Astrocyte of the spinal cord (primary cell): ENCODE measurements at places on chromosomes 11 and 22.

DNA sequence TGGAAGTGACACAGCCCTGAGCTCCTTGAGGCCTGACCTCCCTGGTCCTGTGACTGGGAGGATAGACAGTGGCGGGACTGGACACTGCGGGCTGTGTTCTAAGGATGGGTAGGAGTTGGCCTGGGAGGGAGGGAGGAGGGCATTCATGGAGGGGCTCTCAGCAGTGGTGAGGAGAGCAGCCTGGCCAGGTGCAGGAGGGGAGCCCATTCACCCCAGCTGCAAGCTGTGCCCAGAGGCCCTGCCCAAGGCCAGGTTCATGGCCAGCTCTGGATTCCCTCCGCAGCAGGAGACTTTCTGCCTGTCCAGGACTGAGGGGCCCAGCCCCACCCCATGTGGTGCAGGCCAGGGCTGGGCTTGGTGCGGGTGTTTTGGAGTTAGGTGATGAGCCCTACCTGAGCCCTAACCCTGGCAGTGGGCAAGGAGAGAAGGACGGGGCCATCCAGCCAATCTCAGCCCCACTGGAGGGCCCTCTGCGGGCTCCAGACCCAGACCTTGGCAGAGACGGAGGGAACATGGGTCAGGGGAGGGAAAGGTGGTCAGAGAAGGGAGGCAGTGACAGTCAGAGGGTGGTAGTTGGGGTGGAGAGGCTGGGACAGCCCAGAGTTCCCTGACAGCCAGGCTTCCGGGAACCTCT is 26.8 kb downstream of the CACNA1I start:
- DNase-seq = no peak

DNA sequence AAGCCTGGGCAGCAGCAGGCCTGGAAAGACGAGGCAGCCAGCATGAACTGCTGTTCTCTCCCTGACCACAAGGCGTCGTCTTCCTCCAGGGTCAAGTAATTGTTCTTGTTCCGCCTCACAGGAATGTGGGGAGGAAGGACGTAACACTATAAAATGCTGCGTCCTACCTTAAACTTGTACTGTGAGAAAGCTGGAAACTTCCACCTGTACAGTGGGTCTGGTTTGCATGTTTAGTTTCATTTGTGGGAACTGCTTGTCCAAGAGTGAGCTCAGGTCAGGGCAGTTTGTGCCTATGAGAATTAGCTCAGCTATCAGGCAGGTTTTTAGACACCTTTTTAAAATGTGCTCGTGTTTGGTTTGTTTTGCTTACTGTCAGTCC is 55.2 kb downstream of the PANX1 start:
- DNase-seq = peak; percentile 41

DNA sequence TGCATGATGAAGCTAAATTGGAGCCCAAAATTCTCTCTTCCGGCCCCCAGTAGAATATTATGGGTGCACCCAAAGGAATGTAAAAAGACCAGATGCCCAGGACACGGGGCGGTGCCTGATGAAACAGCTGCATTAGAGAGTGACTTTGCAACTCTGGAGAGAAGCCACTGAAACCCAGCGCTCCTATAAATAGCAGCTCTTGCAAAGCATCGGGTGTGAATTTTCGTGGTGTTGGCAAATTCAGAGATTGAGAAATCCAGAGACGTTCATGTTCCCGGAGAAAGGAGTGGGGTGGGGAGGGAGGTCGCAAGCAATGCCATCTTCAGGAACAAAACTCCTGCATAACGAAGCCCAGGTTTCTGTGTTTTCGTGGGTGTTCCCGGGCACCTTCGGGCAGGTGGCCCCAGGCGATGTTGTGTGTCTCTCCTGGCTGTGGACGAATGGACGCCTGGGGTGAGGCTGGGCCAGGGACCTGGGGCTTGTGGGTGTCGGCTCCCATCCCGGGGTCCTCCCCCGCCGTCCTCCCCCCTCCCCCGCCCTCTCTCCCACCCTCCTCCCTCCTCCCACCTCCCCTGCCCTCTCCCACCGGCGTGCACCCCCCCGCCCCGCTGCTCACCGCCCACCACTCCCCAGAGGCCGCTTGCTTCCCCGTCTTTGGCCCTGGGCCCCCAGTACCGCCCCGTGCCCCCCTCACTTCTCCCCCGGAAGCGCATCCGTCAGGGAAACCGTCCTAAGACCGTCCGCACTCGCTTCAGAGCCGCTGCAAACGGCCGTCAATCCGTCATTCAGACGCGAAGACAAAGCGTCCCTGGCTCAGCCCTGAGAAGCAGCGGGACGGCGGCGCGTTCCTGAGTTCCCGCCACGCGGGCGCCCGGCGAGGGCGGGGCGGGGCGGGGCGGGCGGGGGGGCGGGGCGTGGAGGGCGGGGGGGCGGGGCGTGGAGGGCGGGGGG is 26.7 kb upstream of the TOLLIP start:
- DNase-seq = peak; percentile 43

DNA sequence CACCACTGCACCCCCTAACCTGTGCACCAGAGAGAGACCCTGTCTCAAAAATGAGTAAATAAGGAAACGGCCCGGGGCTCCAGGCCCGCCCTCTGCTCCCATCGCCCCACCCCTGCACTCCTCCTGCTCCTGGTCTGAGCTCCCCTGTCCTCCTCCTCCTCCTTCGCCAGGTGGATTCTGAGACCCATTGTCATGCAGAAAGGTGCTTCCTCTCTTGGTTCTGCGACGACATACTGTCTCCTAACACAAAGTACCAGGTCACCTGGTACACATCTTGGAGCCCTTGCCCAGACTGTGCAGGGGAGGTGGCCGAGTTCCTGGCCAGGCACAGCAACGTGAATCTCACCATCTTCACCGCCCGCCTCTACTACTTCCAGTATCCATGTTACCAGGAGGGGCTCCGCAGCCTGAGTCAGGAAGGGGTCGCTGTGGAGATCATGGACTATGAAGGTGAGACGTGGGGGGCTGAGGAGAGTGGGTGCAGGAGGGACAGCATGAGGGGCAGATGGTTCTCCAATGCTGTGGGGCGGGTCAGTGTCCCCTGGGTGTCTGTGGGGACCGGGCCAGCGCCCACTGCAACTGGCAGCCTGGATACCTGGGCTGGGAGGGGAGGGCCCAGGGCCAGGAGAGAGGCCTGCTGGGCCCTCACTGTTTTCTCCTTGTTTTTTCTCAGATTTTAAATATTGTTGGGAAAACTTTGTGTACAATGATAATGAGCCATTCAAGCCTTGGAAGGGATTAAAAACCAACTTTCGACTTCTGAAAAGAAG is 3.1 kb upstream of the APOBEC3D start:
- no peak for DNase-seq

DNA sequence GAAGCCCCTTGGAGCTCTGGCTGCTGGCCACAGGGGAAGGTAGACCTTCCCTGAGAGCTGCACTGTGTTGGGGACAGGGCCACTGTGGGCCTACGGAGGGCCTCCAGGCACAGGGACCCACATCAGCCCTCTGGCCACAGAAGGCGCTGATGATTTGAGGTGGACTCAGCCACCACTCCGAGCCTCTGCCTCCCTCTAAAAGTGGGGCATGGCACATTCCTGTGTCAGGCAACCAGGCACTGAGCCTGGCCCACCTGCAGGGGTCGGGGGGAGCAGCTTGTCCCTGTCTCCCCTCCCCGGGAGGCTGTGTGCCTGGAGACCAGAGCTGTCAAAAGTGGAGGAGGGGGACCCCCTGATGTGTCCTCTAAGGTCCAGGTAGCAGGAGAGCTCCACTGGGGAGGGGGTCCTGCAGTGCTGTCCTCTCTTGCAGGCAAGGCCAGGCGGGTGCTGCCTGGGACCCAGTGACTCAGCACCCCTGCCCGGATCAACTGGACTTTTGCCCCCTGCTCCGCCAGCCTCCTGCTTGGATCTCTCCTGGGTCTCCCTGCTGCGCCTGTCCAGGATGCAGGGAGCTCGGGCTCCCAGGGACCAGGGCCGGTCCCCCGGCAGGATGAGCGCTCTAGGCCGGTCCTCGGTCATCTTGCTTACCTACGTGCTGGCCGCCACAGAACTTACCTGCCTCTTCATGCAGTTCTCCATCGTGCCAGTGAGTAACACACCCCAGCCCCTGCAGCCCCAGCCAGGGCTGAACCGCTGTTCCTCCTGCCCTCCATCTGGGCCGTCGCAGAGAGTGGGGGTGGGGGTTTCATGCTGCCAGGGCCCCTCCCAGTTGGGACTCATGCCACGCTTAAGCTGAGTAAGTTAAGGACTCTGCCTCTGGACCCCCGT is 17.5 kb upstream of the CDKN1C start:
- DNase-seq = no peak

GRCh38 chr11:63998558-63999348 is 12.5 kb downstream of the OTUB1 start:
- no peak for DNase-seq

- DNase-seq = no peak
These were observed at the start of gene HBB for GRCh38 chr11:5226732-5227310. Gene HBB (minus strand): TSS chr11:5227071. CDS start chr11:5227021, 50 bp downstream.

- DNase-seq = no peak
These were observed 26.1 kb downstream of the CD82 start for GRCh38 chr11:44591557-44591956.

DNA sequence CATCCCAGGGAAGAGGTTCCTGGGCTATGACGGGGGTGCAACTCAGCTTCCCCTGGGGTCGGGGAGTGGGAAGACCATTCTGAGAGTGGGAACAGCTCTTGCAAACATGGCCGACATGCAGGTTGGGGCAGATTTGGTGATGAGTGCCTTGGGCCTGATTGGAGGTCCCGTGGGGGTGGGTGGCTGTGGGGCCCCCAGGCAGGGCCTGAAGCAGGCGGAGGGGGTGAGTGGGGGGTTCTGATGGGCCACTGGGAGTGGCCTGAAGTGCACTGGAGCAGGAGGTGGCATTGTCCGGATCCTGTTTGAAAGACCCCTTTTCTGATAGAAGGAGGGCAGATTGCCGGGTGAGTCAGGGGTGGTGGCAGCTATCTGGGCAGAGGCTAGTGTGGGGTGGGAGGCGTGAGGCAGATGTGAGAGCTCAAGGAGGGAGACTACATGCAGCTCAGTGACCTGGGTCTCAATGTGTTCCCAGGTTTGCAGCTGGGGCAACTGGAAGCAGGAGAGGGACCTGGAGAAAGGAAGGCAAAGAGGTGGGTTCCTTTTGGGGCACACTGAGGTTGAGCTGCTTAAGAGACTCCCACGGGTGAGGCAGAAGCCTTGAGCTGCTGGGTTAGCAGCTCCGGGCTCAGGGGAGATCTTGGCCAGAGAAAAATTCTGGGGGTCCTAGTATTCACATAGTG is 15.1 kb downstream of the MYEOV start:
- no peak for DNase-seq
